ENCODE measurements at places on chromosomes 5 and 9. TPM values are rescaled to one million over a fixed set of nuclear protein-coding genes. Genes with fewer than 3 reads are reported as not detected.
A peak's percentile ranks its signal among the peaks of the same experiment; 100 is the strongest.

Gene NR2F1
- 0.70 TPM for total RNA-seq

- DNase-seq, result no peak
Measured at GRCh38 chr5:136194576-136194975, 1.6 kb upstream of the SMIM32 start.

DNA sequence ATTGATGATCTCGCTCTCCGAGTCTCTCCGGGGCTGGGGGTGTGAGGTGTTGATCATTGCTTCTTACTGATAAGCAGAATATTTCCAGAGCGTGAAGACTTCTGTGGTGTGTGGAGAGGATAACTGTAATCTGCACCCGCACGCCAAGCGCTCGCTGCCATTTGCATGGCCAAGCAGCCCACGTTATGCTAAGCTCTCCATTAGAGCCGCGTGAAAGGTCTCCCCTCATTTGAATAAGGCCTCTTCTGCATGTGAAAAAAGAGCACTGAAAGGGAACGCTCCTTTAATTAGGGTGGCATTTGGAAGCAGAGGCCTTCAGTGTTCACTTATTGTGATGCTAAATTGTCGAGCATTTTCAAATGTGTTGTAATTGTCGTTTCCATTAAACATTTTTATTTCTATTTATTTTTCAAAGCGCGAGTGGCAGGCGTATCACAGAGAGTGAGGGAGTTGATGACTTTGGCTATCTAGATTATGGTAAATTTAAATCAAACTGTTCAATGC, 163.6 kb upstream of the IRX2 start:
- no peak for DNase-seq

GRCh38 chr9:106112935-106113334, 418.6 kb downstream of the TMEM38B start:
- DNase-seq, result no peak

Gene PCDHGB1
- 7.8 TPM for total RNA-seq

GRCh38 chr5:153746440-153746839, 256.0 kb downstream of the GRIA1 start:
- DNase-seq, result no peak

- no peak for DNase-seq
Measured at GRCh38 chr9:107170801-107171200, 112.3 kb upstream of the RAD23B start.

Gene SELENOP
- total RNA-seq, result 292 TPM

GRCh38 chr9:128523199-128523925, 18.8 kb downstream of the GLE1 start:
- peak; percentile 60 for DNase-seq

DNA sequence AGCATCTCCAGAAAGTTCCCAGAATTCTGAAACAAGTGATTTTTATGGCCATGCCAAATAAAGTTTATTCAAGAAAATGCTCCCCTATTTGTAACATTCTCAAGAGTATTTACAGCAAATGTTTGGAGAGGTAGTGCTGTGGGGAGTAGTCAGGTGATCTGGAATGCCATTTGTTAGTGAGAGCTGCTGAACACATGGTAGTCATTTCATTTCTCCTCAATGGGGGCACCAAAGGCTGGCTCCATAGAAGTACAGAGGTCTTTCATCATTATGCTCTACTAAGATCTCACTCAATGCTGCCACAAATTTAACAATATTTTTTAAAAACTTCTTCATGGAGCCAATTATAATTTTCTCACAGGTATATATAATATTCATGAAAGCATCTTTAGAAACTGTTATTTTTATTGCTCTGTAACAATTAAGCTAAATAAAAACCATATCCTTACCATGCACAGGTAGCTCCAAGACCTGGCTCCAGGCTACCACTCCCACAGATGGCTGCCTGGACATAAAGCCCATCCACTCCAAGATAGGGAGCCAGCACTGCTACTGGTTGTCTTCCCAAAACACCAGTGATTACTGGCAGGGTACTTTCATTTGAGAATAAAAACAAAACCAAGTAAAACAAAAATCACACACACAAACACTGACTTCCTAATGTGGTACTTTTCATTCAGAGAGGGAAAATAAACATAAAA, 200.8 kb downstream of the PLK2 start:
- no peak for DNase-seq

Gene PTGER4
- 7.4 TPM for total RNA-seq

DNA sequence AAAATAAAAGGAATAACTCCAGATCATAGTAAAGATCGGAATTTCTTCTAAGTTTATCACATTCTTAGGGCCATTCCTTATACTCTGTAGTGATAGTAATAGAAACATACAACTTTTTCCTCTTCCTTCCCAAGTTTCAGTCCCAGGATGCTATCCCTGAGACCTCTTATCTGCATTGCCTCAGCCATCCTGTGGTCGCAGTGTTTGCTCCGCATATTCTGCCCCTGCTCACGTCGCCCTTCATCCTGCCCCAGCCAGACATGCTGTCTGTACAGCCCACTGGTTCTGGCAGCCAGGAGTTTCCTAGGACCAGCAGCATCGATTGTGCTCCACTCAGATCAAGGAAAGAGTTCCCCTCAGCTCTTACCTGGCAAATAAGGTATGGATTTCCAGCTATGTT, 132.7 kb upstream of the ERCC6L2 start:
- DNase-seq, result no peak

DNA sequence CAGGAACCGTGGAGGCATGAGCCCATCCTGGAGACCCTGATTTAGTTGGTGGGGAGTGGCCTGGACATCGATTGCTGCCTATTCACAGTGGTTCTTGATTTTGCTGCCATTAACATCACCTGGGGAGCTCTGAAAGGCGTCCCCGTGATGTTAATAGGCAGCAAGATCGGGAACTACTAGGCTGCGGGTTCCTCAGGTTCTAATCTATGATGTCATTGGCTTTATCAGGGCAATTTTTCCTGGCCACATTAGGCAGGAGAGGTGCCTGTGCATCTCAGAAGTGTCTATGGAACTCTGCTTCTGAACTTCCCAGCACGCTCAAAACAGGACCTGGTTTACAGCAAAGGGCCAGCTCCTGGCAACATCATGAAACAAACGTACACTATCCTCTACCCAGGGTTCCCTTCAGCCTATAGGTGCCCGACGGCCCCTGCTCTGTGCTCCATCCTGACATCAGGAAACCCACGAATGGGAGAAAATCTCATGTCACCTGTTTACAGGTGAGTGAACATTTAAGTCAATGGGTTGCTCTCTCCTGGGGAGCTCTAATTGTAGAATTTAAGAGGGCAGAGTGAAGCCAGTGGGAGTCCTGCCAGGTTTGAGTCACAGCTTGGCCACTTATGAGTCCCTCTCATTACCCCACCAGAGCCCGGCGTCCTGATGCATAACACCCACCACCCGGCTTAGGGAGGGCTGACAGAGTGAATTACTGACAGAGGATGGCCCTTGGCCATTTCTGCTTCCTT, 49.4 kb downstream of the ROPN1L start:
- DNase-seq, result no peak

Gene FAM78A
- 55.7 TPM for total RNA-seq

GRCh38 chr9:105216440-105217178, 27.8 kb upstream of the SLC44A1 start:
- DNase-seq, result peak; percentile 46

GRCh38 chr5:95449460-95449859, 58.3 kb downstream of the FAM81B start:
- DNase-seq, result no peak

GRCh38 chr5:158819095-158819494, 280.6 kb downstream of the EBF1 start:
- no peak for DNase-seq

Gene DYNC2I2
- 40.0 TPM for total RNA-seq

- no peak for DNase-seq
Measured at GRCh38 chr5:116861097-116861496, 286.5 kb upstream of the SEMA6A start.

GRCh38 chr5:106489004-106489403, 1181.7 kb downstream of the EFNA5 start:
- no peak for DNase-seq

- DNase-seq, result no peak
Measured at GRCh38 chr9:118088090-118088489, 383.9 kb downstream of the TLR4 start.

Gene PCA3
- total RNA-seq, result not detected

GRCh38 chr9:121596515-121596914, 54.9 kb upstream of the DAB2IP start:
- no peak for DNase-seq

Gene FSTL4
- total RNA-seq, result not detected

Gene GNA14
- total RNA-seq, result 1.9 TPM

DNA sequence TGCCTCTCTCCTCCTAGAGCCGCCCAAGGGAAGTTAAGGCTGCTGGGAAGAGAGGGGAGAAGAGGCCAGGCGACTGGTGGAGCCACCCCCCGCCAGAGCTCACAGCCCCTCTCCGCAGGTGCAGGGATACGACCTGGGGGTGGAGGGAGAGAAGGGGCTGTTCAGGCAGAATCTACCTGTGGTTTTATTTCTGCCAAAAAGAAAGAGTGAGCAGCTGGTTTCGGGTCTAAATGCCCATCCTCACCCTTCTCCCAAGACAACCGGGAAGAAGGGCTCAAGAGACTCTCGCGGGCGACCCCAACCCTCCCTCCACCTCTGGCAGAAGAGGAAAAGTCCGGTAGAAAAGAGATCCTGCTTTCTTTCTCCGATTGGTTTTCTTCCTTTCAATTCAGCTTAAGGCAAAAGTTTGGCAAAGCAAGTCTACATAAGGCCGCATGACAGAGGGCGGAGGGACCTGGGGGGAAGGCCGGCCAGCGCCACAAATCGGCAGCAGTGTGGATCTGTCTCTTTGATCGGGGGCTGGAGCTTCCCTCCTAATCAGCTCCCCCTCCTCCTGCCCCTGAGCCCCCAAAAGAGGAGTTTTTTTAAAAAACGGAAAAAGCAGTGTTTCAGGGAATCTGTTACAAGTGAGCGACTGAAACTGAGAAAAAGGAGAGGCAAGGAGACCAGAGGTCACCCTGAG, 16.3 kb downstream of the FAM78A start:
- DNase-seq, result no peak
